ENCODE measurements at places on chromosomes 6 and 20. TPM values are rescaled to one million over a fixed set of nuclear protein-coding genes. Genes with fewer than 3 reads are reported as not detected.

LGSN gene
- not detected for total RNA-seq

CLVS2 gene
- total RNA-seq: 0.17 TPM

C4A gene
- total RNA-seq: 87.5 TPM

ZBP1 gene
- 0.75 TPM for total RNA-seq

PAX1 gene
- not detected for total RNA-seq

CDK19 gene
- 14.4 TPM for total RNA-seq

XKR7 gene
- not detected for total RNA-seq

ELOVL4 gene
- total RNA-seq: 2.1 TPM

SAMD10 gene
- total RNA-seq: 3.1 TPM

VWA7 gene
- total RNA-seq: 0.45 TPM

TNF gene
- total RNA-seq: not detected

TBC1D22B gene
- 7.5 TPM for total RNA-seq

SIRPG gene
- not detected for total RNA-seq

HCRTR2 gene
- not detected for total RNA-seq

SIRPB1 gene
- total RNA-seq: 3.8 TPM

FARS2 gene
- 24.9 TPM for total RNA-seq

PDRG1 gene
- 15.9 TPM for total RNA-seq

KIFC1 gene
- total RNA-seq: 1.1 TPM

SULF2 gene
- total RNA-seq: 138 TPM

ZFAND3 gene
- 55.6 TPM for total RNA-seq

RAB23 gene
- total RNA-seq: 73.1 TPM

UBE2C gene
- total RNA-seq: 0.83 TPM

TREM2 gene
- 1.6 TPM for total RNA-seq

TRIM15 gene
- total RNA-seq: 0.42 TPM

MRPS26 gene
- total RNA-seq: 80.2 TPM

MYBL2 gene
- not detected for total RNA-seq

GMPR gene
- total RNA-seq: 62.1 TPM

PNPLA1 gene
- total RNA-seq: not detected

PGK2 gene
- total RNA-seq: not detected

BPIFA1 gene
- total RNA-seq: not detected

OXT gene
- total RNA-seq: not detected

FKBP1C gene
- not detected for total RNA-seq

LRRC1 gene
- total RNA-seq: 12.8 TPM

KIAA1755 gene
- 8.3 TPM for total RNA-seq

SAMD5 gene
- total RNA-seq: 0.42 TPM

IL20RA gene
- total RNA-seq: 2.2 TPM

ID1 gene
- total RNA-seq: 199 TPM

HLA-DOA gene
- total RNA-seq: 11.2 TPM

RRP36 gene
- total RNA-seq: 65.2 TPM

MROH8 gene
- 3.1 TPM for total RNA-seq

PHF20 gene
- total RNA-seq: 49.1 TPM

MYB gene
- 0.29 TPM for total RNA-seq

DDX27 gene
- 30.8 TPM for total RNA-seq

ADGRG6 gene
- total RNA-seq: 8.3 TPM

CDH4 gene
- 1.3 TPM for total RNA-seq

TCP11 gene
- 0.83 TPM for total RNA-seq

CST7 gene
- not detected for total RNA-seq

IBTK gene
- total RNA-seq: 26.5 TPM

SLC17A2 gene
- not detected for total RNA-seq

RIPPLY2 gene
- not detected for total RNA-seq

PGBD1 gene
- 6.3 TPM for total RNA-seq

BTNL2 gene
- total RNA-seq: not detected

GGTLC1 gene
- total RNA-seq: not detected

HDAC2 gene
- 39.5 TPM for total RNA-seq
